ENCODE measurements at places on chromosomes 7 and 10. TPM values are rescaled to one million over a fixed set of nuclear protein-coding genes. Genes with fewer than 3 reads are reported as not detected.

DNA sequence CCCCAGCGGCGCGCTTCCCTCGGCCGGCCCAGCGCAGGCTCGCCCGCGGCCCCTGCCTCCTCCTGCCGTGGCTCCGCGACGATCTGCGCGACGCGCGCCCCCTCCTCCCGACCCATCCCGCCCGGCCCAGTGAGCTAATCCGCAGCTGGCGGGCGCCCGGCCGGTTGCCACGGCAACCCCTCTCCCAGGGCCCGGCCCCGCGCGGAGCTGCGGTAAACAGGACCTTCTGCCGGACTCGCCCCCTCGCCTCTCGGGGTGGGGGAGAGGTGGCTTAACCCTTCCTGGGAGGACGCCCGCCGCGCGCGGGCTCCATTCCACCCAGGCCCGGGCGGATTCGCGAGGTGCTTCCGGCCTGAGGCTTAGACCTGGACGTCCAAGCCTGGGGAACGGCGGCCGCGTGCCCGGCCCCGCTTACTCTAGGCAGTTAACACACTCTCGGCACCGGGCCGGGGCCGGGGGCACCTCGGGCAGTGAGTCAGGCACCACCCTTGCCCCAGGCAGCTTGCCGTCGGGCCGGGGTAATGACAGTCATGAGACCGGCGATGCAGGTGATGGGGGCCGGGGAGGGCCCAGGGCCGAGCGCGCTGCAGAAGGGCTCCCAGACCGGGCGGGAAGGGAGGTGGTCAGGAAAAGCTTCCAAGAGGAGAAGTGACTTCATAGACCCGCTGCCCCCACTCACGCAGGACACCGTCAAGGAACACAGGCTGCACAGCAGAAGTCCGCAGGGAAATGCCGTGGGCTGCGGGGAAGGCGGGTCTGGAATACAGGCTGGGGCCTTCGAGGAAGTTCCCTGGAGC, at the start of gene DENND2A:
Gene DENND2A (minus strand): TSS at position 87 of the 797 bp plus-strand sequence. CDS start 38,416 bp downstream, outside the sequence.
- peaks cover 54% of the 10 kb centered on the region for H3K27me3 ChIP-seq
- H3K4me1 ChIP-seq = peaks cover 28% of the 10 kb centered on the region
- H3K27ac ChIP-seq = peak within 1 kb of the TSS; percentile 84
- H3K36me3 ChIP-seq = no peaks in the 10 kb centered on the region

DNA sequence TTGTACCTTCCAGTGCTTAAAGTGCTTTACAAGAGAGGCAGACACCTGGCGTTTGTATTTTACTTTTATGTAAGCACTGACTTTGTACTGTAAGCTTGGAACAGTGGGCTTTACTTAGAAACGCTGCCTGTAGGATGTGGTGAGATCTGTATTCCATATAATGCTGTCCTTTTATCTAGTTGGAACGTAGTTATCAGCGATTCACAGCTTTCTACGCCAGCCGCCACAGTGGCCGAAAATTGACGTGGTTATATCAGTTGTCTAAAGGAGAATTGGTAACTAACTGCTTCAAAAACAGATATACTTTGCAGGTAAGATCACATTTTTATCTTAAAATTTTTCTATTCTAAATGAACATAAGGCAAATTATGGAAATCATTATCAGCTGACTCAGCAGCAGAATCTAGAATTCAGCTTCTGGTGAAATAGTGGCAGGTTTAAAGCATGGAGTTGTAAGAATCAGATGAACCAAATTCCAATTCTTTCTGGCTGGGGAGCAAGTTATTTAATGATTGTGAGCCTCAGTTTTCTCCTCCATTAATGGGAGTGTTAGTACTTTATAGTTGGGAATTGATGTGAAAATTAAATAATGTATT, 91.5 kb downstream of the CUL1 start:
- H3K36me3 ChIP-seq = peaks cover 100% of the 10 kb centered on the region
- no peak overlapping the region for H3K4me3 ChIP-seq
- H3K27ac ChIP-seq = no peak overlapping the region

Gene SORBS1
- total RNA-seq = 58.2 TPM

Gene EEPD1
- total RNA-seq = 7.9 TPM

Gene PON3
- total RNA-seq = 25.6 TPM

DNA sequence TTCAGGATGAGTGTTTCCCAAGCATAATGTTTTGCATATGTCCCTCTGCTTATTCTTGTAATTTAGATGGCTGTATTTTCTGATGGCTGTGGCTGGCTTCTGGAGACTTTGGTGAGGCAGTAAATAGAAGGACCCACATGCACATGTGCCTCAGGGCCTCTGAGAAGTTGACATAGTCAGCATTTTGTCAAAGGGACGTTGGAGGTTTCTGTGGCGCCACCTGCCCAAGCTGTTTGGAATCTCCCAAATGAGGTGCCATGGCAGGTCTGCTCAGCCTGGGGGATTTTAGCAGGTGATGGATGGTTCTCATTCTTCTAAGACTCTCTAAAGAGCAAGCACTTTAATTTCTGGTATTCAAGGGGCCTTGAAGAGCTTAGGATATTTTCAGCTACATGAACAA, 29.8 kb downstream of the C10orf120 start:
- no peaks in the 10 kb centered on the region for H3K36me3 ChIP-seq
- H3K4me1 ChIP-seq = no peaks in the 10 kb centered on the region
- no peaks in the 10 kb centered on the region for H3K27me3 ChIP-seq

DNA sequence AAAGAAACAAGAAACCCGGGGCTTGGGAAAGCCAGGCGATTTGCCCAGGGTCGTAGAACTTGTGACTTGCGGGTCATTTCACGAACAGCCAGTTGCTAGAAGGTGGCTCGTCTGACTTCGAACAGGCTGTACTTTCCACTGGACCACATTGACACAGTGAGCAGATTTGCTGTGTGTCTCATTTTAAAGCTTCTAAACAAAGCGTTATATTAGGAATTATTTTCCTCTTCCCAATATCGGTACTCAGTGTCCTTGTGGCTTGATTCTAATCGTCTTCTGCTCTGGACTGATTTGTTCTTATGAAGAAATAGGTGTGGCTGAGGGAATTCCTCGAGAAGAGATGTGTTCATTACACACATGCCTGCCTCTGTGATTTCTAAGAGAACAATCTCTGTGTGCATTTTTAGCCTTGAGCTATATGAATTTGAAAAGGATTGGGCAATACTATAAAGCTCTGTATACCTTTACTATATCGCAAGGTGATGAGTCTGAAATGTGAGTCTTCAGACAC, 150.0 kb upstream of the PRR15 start:
- H3K27ac ChIP-seq = no peak overlapping the region
- no peaks in the 10 kb centered on the region for H3K36me3 ChIP-seq
- DNase-seq = no peak
- H3K4me1 ChIP-seq = no peaks in the 10 kb centered on the region
- no peaks in the 10 kb centered on the region for H3K27me3 ChIP-seq
- H3K4me3 ChIP-seq = no peak overlapping the region

- DNase-seq = no peak
- no peak overlapping the region for H3K27ac ChIP-seq
- H3K4me3 ChIP-seq = no peak overlapping the region
- H3K36me3 ChIP-seq = no peaks in the 10 kb centered on the region
- no peaks in the 10 kb centered on the region for H3K27me3 ChIP-seq
Observed at GRCh38 chr7:112097524-112097923, 108.7 kb downstream of the DOCK4 start.

DNA sequence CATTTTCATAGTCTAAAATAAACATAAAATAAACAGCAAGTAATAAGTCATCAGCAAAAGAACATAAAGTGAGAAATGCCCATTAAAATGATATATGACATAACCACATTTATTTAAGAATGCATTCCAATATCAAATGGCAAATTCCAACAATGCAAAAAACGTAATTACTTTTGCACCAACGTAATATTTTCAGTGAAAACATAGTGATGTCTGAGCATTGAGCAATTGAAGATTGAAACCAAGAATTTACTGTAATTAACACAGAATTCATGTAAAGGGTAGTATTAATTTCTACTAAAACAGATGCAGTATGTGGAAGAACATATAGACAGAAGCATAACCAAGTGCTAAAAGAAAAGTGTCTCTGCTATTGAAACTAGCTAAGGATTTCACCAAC, 123.0 kb upstream of the TNS3 start:
- H3K27me3 ChIP-seq = no peaks in the 10 kb centered on the region
- H3K4me1 ChIP-seq = no peaks in the 10 kb centered on the region
- no peak overlapping the region for H3K27ac ChIP-seq

- no peaks in the 10 kb centered on the region for H3K4me1 ChIP-seq
- no peak overlapping the region for H3K27ac ChIP-seq
- no peak for DNase-seq
- H3K36me3 ChIP-seq = no peaks in the 10 kb centered on the region
Observed at GRCh38 chr7:16264036-16264819, 157.1 kb downstream of the CRPPA start.

Gene DEPP1
- total RNA-seq = 108 TPM

DNA sequence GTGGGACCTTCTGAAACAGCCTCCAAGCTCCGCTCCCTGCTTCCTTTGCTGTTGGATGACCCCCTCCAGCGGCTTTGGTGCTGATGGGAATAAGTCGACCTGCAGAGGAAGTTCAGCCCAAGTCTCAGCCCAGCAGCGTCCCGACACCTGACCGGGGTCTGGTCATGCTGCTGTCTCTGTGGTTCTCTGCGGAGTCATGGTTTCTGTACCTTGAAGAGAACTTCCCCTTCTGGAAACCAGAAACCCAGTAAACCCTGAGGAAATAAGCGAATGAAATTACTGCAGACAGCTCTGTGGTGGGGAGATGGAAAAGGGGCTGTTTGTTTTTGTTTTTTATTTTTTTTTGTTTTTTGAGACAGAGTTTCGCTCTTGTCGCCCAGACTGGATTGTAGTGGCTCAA, 18.3 kb upstream of the ZNF12 start:
- DNase-seq = peak; percentile 60
- no peaks in the 10 kb centered on the region for H3K4me1 ChIP-seq
- H3K27ac ChIP-seq = no peak overlapping the region
- no peak overlapping the region for H3K4me3 ChIP-seq
- peaks cover 3% of the 10 kb centered on the region for H3K27me3 ChIP-seq

DNA sequence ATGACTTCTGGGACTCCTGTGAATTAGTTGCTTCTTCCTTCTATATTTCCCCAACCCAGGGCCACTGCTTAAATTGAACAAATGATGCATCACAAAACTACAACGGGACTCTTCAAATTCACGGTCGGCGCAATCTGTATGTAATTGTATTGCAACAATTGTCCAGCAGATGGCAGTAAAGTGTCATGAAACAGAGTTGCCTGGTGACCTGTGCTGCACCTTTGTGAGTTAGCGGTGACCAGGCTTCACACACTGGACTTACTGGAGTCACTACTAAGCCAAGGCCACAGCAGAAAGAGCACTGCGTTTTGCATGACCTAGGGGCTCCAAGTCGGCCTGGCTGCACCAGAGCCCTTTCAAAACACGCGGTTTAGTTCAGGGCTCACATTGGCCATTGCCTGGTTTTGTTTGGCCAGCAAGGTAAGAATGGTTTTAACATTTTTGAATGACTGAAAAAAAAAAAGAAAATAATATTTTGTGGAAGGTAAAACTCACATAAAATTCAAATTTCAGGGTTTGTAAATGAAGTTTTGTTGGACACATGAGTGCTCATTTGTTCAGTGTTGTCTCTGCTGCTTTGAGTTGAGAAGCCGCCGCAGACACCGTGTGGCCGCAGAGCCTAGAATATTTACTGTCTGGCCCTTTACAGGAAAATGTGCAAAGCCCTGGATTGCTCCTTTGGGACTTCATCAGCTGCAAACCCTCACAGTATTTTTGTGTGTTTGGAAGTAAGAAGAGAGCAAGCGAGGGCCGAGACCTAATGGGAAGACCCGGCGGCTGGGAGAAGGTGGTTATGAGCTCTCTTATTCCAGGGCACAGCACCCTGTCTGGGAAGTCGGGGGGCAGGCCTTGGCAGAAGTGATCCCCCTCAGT, 23.2 kb upstream of the ZNF32 start:
- DNase-seq = no peak
- H3K36me3 ChIP-seq = no peaks in the 10 kb centered on the region
- H3K27me3 ChIP-seq = peaks cover 33% of the 10 kb centered on the region
- no peak overlapping the region for H3K4me3 ChIP-seq
- no peak overlapping the region for H3K27ac ChIP-seq

Gene CH25H
- 4.4 TPM for total RNA-seq

Gene GHRHR
- total RNA-seq = not detected

- H3K36me3 ChIP-seq = no peaks in the 10 kb centered on the region
- no peak overlapping the region for H3K4me3 ChIP-seq
- no peak for DNase-seq
- no peak overlapping the region for H3K27ac ChIP-seq
- H3K4me1 ChIP-seq = no peaks in the 10 kb centered on the region
- peaks cover 4% of the 10 kb centered on the region for H3K27me3 ChIP-seq
Observed at GRCh38 chr7:107838816-107839565, 36.0 kb upstream of the SLC26A3 start.

GRCh38 chr7:155762036-155762435, 50.2 kb downstream of the SHH start:
- no peak for DNase-seq
- peaks cover 41% of the 10 kb centered on the region for H3K36me3 ChIP-seq
- H3K4me3 ChIP-seq = no peak overlapping the region
- peak overlapping the region; percentile 14 for H3K27ac ChIP-seq
- H3K27me3 ChIP-seq = no peaks in the 10 kb centered on the region
- H3K4me1 ChIP-seq = peaks cover 33% of the 10 kb centered on the region

GRCh38 chr10:71779641-71780040, 6.3 kb upstream of the VSIR start:
- H3K27ac ChIP-seq = no peak overlapping the region
- peaks cover 38% of the 10 kb centered on the region for H3K4me1 ChIP-seq
- DNase-seq = no peak
- H3K27me3 ChIP-seq = no peaks in the 10 kb centered on the region
- no peaks in the 10 kb centered on the region for H3K36me3 ChIP-seq

Gene CYP3A4
- total RNA-seq = not detected

GRCh38 chr10:100878291-100878910, 34.4 kb upstream of the SLF2 start:
- H3K4me3 ChIP-seq = no peak overlapping the region
- peaks cover 17% of the 10 kb centered on the region for H3K4me1 ChIP-seq
- H3K27ac ChIP-seq = no peak overlapping the region
- peaks cover 40% of the 10 kb centered on the region for H3K27me3 ChIP-seq

DNA sequence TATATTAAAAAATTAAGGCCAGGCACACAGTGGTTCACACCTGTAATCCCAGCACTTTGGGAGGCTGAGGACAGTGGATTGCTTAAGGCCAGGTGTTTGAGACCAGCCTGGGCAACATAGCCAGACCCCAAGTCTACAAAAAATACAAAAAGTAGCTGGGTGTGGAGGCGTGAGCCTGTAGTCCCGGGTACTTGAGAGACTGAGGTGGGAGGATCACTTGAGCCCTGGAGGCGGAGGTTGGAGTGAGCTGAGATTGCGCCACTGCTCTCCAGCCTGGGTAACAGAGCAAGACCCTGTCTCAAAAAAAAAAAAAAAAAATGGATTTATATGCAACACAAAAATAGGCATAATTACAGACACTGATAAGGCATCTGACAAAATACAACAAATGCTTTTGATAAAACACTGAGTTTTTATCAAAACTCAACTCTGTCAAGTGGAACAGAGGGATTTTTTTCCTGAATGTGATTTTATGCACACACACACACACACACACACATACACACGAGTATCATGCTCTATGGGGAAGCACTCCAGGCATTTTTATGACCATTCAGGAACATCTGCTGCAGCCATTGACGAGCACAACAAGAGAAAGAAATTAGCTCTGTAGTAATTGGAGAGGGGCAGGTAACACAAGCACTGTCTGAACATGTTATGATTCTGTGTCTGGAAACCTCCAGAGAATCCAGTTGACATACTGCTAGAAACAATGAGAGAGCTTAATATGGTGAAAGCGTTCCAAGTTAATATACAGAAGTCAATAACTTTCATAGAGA, 193.1 kb downstream of the WDR37 start:
- no peak overlapping the region for H3K4me3 ChIP-seq
- H3K4me1 ChIP-seq = no peaks in the 10 kb centered on the region
- H3K27me3 ChIP-seq = peaks cover 30% of the 10 kb centered on the region
- no peaks in the 10 kb centered on the region for H3K36me3 ChIP-seq
- DNase-seq = no peak

GRCh38 chr7:149321978-149322541, 60.1 kb downstream of the ZNF783 start:
- H3K4me1 ChIP-seq = no peaks in the 10 kb centered on the region
- no peaks in the 10 kb centered on the region for H3K36me3 ChIP-seq
- peaks cover 16% of the 10 kb centered on the region for H3K27me3 ChIP-seq
- H3K4me3 ChIP-seq = peak overlapping the region; percentile 28
- no peak overlapping the region for H3K27ac ChIP-seq

Measured in lower lobe of right lung (tissue), 2 donors.